ENCODE measurements at places on chromosomes 2 and 18.

GRCh38 chr2:1625281-1626001 lies 118.9 kb downstream of the PXDN start:
- DNase-seq, result no peak

- DNase-seq, result no peak
Observed at GRCh38 chr2:17604050-17604449, 63.6 kb downstream of the VSNL1 start.

GRCh38 chr2:238021327-238021726 lies 39.5 kb upstream of the SCLY start:
- no peak for DNase-seq

DNA sequence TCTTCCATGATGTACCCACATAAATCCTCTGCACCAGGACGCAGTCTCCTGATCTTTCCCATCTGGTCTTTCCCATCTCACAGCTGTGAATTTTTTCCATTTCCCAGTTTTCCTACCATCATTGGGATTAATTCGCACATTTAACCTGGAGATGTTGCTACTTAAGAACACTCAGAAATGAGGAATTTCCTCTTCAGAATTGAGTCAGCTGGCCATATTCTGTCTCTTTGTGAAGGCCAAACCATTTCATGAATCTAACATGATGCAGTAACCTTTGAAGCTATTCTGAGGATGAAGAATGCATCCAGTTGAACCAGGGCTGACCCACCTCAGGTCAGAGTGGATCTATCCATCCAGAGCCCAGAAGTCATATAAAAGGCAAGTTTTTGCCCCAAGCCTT lies 326.8 kb downstream of the SETBP1 start:
- DNase-seq, result no peak

DNA sequence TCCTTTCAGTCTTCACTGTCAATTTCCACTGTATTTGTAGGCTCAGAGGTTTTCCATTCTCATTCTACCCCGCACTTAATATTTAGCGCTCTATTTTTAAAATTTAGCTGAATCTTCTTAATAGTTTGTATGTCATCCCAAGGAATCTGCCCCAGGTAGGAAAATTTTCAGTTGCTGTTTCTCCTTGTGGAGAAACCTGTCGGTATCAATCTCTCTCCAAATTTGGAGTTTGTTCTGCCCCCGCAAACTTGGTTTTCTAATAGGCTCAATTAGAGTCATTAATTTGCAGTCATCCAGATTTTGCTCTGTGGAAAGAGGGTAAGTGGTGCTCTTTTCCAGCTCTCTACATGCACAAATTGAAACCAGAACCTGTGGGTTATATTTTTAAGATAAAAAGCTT lies 87.6 kb downstream of the DNAH6 start:
- DNase-seq, result no peak

- no peak for DNase-seq
Observed at GRCh38 chr2:122101319-122101718, 345.9 kb downstream of the TSN start.

- no peak for DNase-seq
Observed at GRCh38 chr2:212814941-212815340, 276.3 kb upstream of the ERBB4 start.

- no peak for DNase-seq
Observed at GRCh38 chr18:1840878-1841277, 730.4 kb downstream of the METTL4 start.

- no peak for DNase-seq
Observed at GRCh38 chr18:25066516-25066915, 285.4 kb downstream of the ZNF521 start.

DNA sequence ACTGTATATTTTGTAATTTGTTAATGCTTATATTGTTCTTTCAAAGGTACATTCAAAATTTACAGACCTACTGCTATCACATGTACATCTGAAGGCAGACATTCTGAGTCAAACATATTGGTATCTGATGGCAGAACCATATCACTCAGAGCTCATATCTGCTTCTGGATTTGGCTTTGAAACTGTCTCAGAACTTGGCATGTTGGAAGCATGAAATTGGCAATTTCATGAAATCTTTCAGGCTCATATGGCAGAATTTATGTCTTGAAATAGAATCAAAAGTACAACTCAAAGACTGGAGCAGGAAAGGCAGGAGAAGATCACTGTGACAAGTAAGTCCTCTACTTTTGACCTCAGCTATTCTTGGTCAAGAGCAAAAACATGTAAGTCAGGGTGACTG lies 202.3 kb downstream of the LRP1B start:
- no peak for DNase-seq

DNA sequence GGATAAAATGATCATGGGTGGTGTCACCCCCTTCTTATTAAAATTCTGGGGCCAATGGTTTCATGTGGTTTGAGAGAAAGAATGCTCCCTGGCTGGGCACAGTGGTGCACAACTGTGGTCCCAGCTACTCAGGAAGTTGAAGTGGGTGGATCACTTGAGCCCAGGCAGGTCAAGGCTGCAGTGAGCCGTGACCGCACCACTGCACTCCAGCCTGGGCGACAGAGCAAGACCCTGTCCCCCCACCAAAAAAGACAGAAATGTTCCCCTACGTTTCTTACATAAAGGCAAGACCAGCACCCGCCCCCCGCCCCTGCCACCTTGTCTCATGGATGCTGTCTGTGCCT lies 53.0 kb upstream of the ID2 start:
- no peak for DNase-seq

DNA sequence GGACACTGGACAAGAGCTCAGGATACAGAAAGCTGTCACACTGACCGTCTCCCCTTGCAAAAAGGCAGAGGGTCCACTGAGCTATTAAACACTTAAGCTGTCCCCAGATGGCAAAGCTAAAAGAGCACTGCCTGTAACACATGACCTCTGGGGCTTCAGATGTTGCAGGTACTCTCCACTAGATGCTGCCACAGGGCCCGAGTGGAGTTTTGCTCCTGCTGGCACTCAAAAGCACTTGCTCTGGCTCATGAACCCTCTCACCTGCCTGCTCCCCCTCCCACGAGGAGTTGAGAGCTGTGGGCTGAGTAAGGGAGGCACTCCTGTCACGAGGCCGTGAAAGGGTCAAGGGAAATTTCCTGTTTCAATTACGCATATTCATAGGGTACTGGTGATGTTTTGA lies 227.9 kb downstream of the PRKCE start:
- DNase-seq, result no peak

DNA sequence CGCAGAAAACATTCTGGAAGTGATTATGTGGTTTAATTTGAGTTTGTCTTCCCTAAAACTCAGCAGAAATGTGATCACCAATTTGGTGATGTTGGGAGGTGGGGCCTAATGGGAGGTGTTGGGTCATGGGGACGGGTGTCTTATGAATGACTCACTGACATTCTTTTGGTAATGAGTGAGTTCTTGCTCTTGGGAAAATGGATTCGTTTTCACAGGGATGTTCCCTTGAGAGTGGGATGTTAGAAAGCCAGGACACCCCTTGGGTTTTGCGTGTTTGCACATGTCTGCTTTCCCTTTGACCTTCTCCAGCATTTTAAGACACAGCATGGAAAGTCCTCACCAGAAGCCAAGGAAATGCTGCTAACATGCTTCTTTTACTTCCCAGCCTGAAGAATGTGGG lies 321.5 kb upstream of the NT5C1B start:
- no peak for DNase-seq

DNA sequence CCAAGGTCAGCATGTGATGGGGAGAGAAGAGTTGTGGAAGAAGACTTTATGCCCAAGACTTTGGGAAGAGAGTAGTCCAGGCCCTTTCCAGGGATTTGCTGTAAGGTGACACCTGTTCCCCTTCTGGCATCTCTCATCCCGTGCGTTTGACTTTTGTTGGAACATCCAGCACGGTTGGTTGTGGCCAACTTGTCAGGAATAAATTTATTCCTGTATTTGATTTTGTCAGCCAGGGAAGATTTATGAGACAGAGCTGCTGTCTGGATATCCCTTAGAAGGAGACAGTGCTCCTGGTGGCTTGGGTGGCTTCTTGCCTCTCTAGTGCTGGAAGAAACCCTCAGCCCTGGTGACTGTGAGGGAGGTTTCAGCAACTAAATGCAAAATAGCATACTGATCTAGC lies 121.5 kb downstream of the PTPRM start:
- no peak for DNase-seq

DNA sequence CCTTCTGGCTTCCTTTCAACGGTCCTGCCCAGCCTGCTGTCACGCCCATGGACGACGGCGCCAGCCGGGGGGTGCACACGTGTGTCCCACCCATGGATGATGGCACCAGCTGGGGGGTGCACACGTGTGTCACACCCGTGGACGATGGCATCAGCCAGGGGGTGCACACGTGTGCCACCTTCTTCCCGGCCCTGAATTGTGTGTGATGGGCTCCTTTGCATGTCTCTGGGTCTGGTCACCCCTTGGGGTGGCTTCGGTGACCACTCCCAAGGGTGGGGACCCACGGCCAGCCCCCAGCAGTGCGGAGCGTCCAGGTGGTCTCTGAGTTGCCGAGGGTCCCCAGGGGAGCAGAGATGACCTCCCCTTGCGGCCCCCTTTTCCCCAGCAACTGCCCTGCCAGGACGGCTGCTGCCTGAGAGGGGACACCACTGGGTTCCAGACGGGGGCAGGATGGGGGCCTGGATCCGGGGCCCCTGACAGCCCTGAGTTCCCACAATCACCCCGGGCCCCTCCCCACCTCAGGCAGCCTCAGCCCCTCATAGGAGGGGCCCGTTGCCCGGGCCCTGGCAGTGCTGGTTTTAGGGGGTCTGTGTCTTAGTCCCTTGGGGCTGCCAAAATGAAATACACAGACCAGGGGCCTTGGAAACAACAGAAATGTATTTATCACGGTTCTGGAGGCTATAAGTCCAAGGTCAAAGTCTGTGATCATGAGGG lies 9.4 kb downstream of the NEU4 start:
- DNase-seq, result no peak

GRCh38 chr2:232530626-232531260 lies 4.8 kb downstream of the CHRND start:
- DNase-seq, result no peak

DNA sequence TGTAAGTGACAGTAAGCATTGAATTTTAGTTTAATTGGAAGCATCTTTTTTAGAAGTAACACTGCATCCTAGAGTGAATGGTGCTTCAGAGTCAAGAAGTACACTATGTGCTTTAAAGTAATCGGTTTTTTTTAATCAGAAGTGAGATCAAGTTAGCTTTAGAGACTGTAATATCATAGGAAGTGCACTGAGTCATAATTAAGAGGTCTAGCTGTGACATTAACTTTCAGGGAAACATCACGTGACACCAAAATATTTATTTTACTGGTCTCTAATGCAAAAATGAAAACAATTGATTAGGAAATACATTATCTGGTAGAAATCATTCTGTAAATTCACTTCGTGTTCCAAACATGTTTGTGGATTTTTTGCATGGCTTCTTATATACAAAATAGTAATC lies 55.3 kb upstream of the KYNU start:
- DNase-seq, result no peak

DNA sequence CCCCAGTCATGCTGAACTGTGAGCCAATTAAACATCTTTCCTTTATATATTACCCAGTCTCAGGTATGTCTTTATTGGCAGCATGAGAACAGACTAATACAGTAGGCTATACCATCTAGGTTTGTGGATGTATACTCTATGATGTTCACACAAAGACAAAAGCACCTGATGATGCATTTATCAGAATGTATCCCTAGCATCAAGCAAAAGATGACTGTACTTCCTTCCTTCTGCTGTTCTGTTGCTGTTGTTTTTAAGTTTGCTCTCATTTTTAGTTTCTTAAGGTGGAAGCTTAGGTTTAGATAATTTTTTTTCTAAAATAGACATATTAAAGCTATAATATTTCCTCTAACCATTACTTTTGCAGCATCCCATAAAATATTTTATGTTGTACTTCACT lies 12.4 kb downstream of the ZSCAN30 start:
- DNase-seq, result no peak

- DNase-seq, result no peak
Observed at GRCh38 chr2:84959566-84960506, 11.1 kb upstream of the KCMF1 start.

DNA sequence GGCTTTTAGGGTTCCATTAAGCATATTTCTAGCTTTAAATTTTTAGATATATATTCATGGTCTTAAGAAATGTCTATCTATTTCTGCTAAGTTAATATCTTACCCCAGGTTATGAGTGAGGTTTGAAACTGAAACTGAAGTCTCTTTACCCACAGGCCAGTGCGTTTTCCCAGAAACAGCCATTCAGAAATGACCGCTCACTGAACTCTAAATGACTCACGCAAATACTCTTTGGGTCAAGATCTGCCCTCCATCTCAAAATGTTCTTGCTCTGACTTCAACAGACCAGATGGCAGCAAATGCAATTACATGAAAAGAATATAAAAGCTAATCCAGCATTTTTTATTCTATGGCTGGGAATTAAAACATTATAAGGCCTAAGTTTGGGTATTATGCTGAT lies 315.2 kb downstream of the TDRD15 start:
- no peak for DNase-seq

DNA sequence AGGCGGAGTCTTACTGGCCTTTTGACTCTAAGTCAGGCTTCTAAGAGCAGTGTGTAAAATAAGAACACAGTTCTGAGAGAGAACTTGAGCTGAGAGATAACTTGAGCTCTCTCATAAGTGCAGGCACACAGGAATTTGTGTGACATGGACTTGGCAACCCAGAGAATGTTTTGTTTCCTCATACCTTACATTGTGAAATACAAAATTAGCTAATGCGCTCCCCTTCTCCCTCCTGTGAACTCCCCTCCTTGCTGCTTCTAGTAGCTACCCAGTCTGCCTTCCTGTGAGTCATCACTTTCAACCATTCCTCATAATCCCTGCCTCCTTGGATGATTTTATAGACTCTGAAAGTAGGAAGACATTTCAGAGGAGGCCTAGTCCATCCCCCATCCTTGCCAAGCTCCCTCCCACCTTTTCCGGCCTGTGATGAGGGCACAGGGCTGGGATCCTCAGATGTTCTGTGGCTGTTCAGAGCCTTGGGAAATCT lies 22.6 kb downstream of the FER1L5 start:
- DNase-seq, result no peak

- no peak for DNase-seq
Observed at GRCh38 chr18:55084550-55084949, 125.3 kb upstream of the CCDC68 start.

- no peak for DNase-seq
Observed at GRCh38 chr18:26279428-26279827, 53.2 kb downstream of the TAF4B start.

GRCh38 chr2:192228685-192229084 lies 34.0 kb upstream of the TMEFF2 start:
- no peak for DNase-seq

GRCh38 chr2:1601067-1601412 lies 143.3 kb downstream of the PXDN start:
- DNase-seq, result no peak
